Hepatic stellate cell (primary cell): ENCODE measurements at places on chromosomes 12 and 14.

DNA sequence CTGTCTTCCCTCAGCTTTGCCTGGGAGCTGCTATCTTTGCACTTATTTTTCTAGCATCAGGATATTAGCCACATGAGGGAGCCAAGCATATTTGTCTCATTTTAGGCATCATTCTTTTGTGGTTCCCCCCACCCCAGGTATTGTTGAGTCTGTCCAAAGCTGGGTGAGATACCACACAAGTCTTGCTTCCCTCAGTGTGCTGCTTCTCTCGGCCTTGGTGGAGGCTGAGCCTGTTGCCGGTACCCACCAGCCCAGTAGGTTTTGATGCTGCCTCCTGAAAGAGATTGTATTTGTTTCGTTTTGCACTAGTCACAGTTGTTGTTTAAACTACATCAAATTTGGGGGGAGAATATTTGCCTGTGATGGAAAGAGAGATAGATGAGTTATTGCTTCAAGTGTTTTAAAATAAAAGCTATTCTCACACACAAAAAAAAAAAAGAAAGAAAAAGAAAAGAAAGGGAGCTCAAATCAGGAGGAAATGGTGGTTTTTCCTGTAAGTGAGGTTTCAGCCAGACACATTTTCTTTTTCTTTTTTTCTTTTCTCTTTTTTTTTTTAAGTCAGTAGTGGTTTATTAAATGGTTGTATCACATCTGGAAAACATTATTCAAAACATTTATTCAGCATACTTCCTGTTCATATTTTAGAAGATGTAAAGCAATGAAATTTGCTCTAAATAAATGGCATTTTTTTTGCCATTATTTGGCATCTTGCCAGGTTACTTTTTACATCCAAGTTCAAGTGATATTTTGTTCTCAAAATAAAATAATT, 58.5 kb downstream of the SLC4A8 start:
- peak; percentile 11 for DNase-seq

- no peak for DNase-seq
These were observed 42.3 kb downstream of the RTN1 start for GRCh38 chr14:59828276-59828675.

DNA sequence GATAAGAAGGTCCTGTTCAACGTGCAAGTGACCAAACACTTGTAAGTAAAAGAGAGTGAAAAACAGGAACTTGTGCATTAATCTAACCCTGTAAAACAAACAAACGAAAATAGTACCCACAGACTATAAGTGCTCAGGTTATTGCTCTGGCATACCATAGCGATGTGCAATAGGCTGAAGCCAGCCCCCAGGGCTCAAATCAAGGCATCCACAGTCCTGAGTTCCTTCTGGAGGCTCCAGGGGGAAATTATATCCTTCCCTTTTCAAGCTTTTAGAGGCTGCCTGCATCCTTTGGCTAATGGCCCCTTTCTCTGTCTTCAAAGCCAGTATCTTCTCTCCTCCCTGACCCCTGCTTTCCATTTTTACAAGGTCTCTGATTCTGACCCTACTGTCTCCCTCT, 8.1 kb upstream of the CMAS start:
- no peak for DNase-seq

- no peak for DNase-seq
These were observed 68.3 kb upstream of the PSMA6 start for GRCh38 chr14:35223927-35224326.

GRCh38 chr12:109738209-109738608, 24.6 kb downstream of the FAM222A start:
- DNase-seq: no peak
